ENCODE measurements at places on chromosomes 5 and 9.

- no peak for DNase-seq
Observed at GRCh38 chr9:89969881-89970639, 365.2 kb downstream of the GADD45G start.

GRCh38 chr5:172969921-172970320 is 10.7 kb downstream of the RPL26L1 start:
- DNase-seq = no peak

DNA sequence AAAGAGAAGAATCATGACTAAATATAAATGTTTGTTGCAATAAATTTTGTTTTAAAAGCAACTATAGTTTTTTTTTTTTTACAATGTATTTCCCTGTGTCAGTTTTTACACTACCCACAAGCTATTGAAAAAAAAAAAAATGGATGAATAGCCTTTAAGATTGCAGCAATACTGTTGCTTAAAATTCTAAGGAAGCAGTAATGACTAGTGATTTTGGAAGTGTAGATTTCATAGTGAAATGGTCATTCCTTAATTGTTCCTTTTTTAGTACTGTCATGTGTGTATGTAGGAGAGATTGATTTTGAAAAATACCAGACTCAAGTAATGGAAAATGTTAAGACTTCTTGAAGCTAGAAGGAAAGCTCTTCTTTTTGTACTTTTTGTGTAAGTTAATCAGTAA is 53.1 kb downstream of the NDUFS4 start:
- DNase-seq = no peak

DNA sequence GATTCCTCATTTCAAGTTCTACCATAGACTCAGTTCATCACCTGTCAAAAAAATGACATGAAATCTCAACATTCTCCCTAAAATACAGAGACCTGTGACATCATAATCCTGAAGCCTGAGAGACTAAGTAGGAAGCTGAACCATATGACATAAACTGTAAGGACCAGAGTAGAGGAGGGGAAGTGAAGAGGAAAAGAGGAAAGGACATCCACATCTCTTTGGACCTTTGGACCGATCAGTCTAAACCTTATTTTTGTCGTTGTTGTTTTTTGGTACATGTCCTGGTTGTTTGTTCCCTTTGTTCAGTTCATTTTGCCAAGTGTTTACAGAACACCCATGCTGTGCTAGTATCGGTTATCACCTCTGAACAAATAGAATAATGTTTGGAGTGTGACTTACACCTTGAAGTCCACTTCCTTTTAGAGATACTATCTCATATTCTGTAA is 41.9 kb downstream of the LURAP1L start:
- no peak for DNase-seq

DNA sequence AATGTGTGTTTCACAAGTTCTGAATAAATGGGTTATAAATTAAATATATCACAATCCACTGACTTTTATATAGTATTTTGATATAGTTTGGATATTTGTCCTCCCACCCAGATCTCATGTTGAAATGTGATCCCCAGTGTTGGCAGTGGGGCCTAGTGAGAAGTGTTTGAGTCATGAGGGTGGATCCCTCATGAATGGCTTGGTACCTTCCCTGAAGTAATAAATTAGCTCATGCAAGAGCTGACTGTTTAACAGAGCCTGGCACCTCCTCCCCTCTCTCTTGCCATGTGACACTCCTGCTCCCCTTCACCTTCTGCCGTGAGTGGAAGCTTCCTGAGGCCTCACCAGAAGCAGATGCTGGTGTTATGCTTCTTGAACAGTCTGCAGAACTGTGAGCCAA is 127.9 kb upstream of the PALM2AKAP2 start:
- DNase-seq = no peak

- DNase-seq = no peak
Observed at GRCh38 chr9:98908897-98909634, 34.6 kb upstream of the COL15A1 start.

GRCh38 chr5:6638236-6638635 is 5.0 kb downstream of the SRD5A1 start:
- no peak for DNase-seq

DNA sequence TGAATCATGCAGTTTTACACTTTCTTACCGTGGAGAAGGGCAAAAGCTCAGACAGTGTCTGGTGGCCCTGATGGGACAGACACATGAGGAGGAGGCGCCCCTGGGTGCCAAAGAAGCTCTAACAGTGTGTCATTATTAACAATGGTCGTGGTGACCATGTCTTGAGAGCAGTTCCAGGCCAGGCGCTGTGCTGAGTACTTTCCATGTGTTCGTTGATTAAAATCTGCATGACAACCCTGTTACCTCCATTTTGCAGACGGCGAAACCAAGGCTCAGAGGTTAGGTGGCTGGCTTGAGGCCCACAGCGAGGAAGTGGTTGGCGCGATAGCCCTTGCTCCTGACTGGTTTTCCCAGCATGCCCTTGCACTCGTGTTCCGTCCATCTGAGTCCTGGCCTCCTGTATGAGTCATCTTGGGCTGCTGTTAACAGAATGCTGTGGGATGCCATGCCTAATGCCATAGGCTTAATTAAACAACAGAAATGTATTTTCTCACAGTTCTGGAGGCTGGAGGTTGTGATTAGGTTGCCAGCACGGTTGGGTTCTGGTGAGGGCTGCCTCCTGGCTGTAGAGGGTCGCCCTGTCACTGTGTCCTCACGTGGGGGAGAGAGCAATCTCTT is 92.0 kb downstream of the AMBP start:
- DNase-seq = no peak
